Progenitor cell of endocrine pancreas (in vitro differentiated cells): ENCODE measurements at places on chromosomes 5 and 9. TPM values are rescaled to one million over a fixed set of nuclear protein-coding genes. Genes with fewer than 3 reads are reported as not detected.

DNA sequence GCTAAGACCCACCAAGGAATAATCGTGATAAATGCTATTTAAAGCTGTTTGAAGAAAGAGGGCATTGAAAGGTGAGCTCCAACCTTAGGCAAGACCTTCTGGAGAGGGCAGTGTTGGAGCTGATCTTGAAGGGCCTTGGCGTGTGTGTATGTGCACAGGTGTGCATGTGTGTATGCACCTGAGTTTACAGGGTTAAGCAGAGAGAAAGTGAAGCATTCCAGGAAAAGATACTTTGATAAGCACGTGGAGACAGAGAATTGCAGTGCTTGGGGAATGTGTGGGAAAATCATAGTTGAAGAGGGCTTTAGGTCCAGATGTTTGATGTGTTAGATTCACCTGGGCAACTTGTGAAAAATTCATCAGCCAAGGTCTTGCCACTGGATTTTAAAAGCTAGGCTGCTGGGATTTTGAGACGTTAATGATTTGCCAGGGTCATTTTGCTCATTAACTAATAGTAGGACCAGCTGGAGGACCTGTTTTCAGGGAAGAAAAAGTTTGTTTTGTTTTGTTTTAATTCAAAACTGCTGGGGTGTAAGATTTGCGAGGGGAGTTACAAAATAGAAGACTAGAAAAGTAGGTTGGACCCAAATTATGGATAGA is 78.3 kb upstream of the ANKRD55 start:
- no peak for DNase-seq
- peak overlapping the region; percentile 62 for H3K27ac ChIP-seq
- no peak overlapping the region for H3K4me3 ChIP-seq

- no peaks in the 10 kb centered on the region for H3K4me1 ChIP-seq
- no peak overlapping the region for H3K4me3 ChIP-seq
- H3K27ac ChIP-seq = no peak overlapping the region
- no peaks in the 10 kb centered on the region for H3K27me3 ChIP-seq
- H3K36me3 ChIP-seq = peaks cover 6% of the 10 kb centered on the region
- no peak for DNase-seq
Observed at GRCh38 chr9:130017076-130017475, 25.9 kb downstream of the FNBP1 start.

- no peak for DNase-seq
- no peaks in the 10 kb centered on the region for H3K36me3 ChIP-seq
- H3K4me3 ChIP-seq = no peak overlapping the region
- peaks cover 3% of the 10 kb centered on the region for H3K27me3 ChIP-seq
- no peak overlapping the region for H3K27ac ChIP-seq
Observed at GRCh38 chr9:21121595-21122251, 19.9 kb downstream of the IFNW1 start.

The MSX2 gene
- 5.8 and 11.7 TPM in 2 replicates for total RNA-seq

- no peaks in the 10 kb centered on the region for H3K27me3 ChIP-seq
- DNase-seq = no peak
- H3K36me3 ChIP-seq = peaks cover 8% of the 10 kb centered on the region
- H3K4me3 ChIP-seq = no peak overlapping the region
- no peak overlapping the region for H3K27ac ChIP-seq
Observed at GRCh38 chr5:82594097-82594496, 315.9 kb upstream of the RPS23 start.

- no peaks in the 10 kb centered on the region for H3K36me3 ChIP-seq
- H3K4me3 ChIP-seq = no peak overlapping the region
- peaks cover 67% of the 10 kb centered on the region for H3K27me3 ChIP-seq
- no peaks in the 10 kb centered on the region for H3K4me1 ChIP-seq
Observed at GRCh38 chr9:32866273-32866672, 82.9 kb downstream of the TMEM215 start.

DNA sequence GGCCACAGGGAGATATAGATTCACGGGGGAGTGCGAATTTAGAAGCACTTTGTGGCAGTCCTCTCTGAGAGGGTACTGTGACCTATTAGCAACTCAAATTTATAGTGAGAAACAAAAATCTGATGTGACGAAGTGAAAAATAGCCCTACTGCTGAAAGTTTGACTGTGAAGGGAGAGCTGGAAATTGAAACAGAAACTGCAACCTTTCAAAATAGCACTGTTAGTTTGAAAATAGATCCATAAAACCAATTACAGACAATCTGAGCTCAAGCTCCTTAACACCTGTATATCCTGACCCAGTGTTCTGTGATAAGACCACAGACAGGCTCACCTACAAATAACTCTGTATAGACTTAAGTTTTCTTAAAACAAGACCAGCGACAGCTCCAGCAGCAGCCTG is 420.1 kb downstream of the IRX1 start:
- no peak for DNase-seq
- H3K36me3 ChIP-seq = no peaks in the 10 kb centered on the region
- peaks cover 24% of the 10 kb centered on the region for H3K27me3 ChIP-seq
- no peak overlapping the region for H3K4me3 ChIP-seq

- no peak overlapping the region for H3K27ac ChIP-seq
- peaks cover 13% of the 10 kb centered on the region for H3K36me3 ChIP-seq
- DNase-seq = no peak
- H3K4me1 ChIP-seq = peaks cover 8% of the 10 kb centered on the region
- no peak overlapping the region for H3K4me3 ChIP-seq
- H3K27me3 ChIP-seq = no peaks in the 10 kb centered on the region
Observed at GRCh38 chr9:87546704-87547103, 49.0 kb downstream of the DAPK1 start.

DNA sequence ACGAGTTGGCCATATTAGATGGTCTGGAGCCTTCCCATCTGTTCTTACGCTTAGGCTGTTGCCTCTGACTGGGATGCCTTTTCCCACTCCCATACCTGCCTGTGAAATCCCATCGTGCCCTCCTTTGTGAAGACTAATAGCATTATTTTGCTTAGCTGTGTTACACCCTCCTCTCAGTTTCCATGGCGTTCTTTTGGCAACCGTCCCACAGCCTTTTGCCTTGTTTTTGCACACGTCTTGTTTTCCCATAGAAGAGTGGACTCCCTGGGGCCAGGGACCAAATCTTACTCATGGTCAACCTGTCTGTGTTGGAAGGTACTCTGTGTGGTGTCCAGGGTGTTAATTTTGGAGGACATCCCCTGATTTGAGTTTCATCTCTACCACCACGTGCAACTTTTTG is 242.1 kb downstream of the HSPA4 start:
- peaks cover 7% of the 10 kb centered on the region for H3K4me1 ChIP-seq
- DNase-seq = no peak
- H3K4me3 ChIP-seq = no peak overlapping the region
- no peaks in the 10 kb centered on the region for H3K27me3 ChIP-seq

The CTNNA1 gene
- 384 and 394 TPM in 2 replicates for total RNA-seq

The PCDHGA11 gene
- 3.1 and 3.3 TPM in 2 replicates for total RNA-seq

GRCh38 chr9:37924538-37924937 is 20.6 kb upstream of the SLC25A51 start:
- no peaks in the 10 kb centered on the region for H3K27me3 ChIP-seq
- peaks cover 2% of the 10 kb centered on the region for H3K36me3 ChIP-seq

- no peak overlapping the region for H3K27ac ChIP-seq
- no peak overlapping the region for H3K4me3 ChIP-seq
- no peak for DNase-seq
- H3K4me1 ChIP-seq = no peaks in the 10 kb centered on the region
Observed at GRCh38 chr9:127050152-127050551, 72.3 kb downstream of the ANGPTL2 start.

DNA sequence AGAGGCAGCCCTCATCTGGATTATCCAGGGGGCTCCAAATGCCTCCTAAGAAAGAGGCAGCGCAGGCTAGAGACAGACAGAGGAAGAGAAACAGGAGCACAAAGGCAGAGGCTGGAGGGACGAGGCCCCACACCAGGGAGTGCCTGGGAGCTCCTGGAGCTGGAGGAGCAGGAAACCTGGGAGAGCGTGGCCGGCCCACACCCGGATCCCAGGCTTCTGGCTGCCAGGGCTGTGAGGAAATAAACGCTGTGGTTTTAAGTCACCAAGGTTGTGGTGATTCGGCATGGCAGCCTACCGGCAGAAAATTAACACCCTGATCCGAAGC is 165.5 kb downstream of the OLFM1 start:
- no peaks in the 10 kb centered on the region for H3K36me3 ChIP-seq
- H3K4me3 ChIP-seq = no peak overlapping the region
- no peaks in the 10 kb centered on the region for H3K4me1 ChIP-seq
- H3K27ac ChIP-seq = no peak overlapping the region

DNA sequence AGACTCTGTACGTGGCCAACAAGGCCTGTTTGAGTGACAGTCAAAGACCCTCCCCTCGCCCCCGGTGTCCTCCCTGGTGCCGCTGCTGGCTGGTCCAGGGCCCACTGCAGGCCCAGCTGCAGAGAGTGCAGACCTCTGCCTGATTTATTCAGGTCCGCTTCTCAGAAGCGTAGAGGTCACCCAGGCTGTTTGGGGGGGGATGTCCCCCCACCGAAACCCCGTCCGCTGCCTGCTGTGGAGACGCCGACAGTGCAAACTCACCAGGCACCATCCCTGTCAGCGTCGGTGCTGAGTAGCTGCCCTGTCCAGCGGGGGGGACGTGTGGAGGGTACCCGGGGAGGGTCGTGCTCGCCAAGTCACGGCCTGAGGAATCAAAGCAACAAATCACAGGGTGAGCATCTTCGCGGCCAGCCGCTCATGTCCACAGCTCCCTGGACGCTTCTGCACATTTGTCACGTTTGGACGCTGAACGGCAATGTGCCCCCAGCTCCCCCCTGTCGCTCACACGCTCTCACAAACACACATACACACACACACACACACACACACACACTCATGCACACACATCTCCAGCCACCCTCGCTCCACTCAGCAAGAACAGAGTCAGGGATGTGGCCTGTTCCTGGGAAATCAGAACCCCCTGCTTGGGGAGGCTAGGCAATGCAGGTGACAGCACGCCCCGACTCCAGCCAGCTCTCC is 152.2 kb downstream of the PAX5 start:
- H3K27me3 ChIP-seq = peaks cover 67% of the 10 kb centered on the region
- no peaks in the 10 kb centered on the region for H3K4me1 ChIP-seq
- no peaks in the 10 kb centered on the region for H3K36me3 ChIP-seq
- no peak overlapping the region for H3K27ac ChIP-seq

The IL6ST gene
- total RNA-seq = 51.2 and 53.2 TPM in 2 replicates

- peaks cover 15% of the 10 kb centered on the region for H3K4me1 ChIP-seq
- H3K4me3 ChIP-seq = no peak overlapping the region
- no peaks in the 10 kb centered on the region for H3K27me3 ChIP-seq
Observed at GRCh38 chr5:102139029-102139428, 157.1 kb downstream of the SLCO4C1 start.

The HMCN2 gene
- total RNA-seq = 0.26 and 0.31 TPM in 2 replicates

- H3K27me3 ChIP-seq = no peaks in the 10 kb centered on the region
- H3K4me1 ChIP-seq = peaks cover 3% of the 10 kb centered on the region
- no peak overlapping the region for H3K27ac ChIP-seq
- no peak for DNase-seq
- H3K36me3 ChIP-seq = no peaks in the 10 kb centered on the region
Observed at GRCh38 chr9:88749420-88749819, 214.4 kb downstream of the NXNL2 start.

The SLC36A3 gene
- not detected in 2 replicates for total RNA-seq

GRCh38 chr5:133246376-133247150 is 194.8 kb downstream of the HSPA4 start:
- H3K27me3 ChIP-seq = no peaks in the 10 kb centered on the region
- no peak overlapping the region for H3K4me3 ChIP-seq
- no peaks in the 10 kb centered on the region for H3K36me3 ChIP-seq
- peaks cover 5% of the 10 kb centered on the region for H3K4me1 ChIP-seq
